Renal cortical epithelial cell (primary cell): ENCODE measurements at places on chromosomes 12 and 14. TPM values are rescaled to one million over a fixed set of nuclear protein-coding genes. Genes with fewer than 3 reads are reported as not detected.

DNA sequence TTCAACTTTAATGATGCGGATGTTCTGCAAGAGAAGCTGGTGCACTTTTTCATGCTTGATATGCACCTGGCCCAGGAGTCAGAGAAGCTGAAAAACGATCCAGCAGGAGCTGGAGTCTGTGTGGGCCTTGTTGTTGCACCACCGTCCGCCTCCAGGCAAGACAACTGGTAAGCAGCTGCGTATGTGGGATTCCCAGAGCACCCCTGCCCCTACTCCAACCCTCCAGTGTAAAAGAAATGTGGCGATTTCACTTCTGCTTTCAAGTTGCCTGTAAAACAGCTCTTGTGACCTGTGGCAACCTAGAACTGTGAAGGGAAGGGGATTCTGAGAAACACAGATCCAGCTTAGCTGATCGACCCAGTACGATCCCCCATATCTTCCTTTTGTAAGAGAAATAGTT is 154.1 kb upstream of the PELI2 start:
- no peak for DNase-seq

FAM181A gene
- total RNA-seq = not detected in 2 replicates

DNA sequence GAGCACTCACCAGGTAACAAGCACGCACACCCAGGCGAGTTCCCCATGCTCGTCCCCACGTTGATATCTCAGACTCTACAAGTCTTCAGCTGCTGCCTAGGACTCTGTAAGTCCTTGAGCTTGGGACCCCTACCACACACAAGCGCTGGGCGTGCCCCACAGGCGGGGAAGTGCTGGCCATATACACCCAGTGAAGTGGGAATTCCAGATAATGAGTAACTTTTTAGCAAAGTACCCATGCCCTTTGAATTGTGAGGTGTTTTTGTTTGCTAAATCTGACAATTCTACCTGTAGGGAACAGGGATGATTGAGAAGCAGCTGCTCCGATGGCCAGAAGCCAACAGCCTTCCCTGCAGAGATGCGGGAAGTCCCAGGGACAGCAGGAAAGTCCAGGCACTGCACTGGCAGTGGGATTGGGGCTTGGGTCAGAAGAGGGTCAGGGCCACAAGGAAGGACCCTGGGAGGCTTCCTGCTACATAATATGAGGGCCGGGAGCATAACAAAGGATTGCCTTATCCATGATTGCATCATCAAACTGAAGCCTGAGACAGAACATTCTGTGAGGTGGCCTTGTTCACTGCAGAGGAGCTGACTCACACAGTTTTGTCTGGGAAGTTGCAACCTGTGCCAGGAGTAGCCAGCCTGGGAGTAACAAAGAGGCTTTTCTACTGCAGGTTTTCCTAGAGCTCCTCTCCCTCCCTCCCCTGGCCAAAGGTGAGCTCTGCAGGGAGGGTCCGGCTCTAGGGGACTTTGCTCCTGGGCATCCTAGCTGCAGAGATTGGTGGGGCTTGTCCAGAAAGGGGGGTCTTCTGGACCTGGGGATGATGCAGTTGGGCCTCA is 13.2 kb upstream of the SERPINA3 start:
- DNase-seq = peak; percentile 100

CD4 gene
- 0.10 TPM in 1 of 2 replicates, not detected in the other for total RNA-seq

DNA sequence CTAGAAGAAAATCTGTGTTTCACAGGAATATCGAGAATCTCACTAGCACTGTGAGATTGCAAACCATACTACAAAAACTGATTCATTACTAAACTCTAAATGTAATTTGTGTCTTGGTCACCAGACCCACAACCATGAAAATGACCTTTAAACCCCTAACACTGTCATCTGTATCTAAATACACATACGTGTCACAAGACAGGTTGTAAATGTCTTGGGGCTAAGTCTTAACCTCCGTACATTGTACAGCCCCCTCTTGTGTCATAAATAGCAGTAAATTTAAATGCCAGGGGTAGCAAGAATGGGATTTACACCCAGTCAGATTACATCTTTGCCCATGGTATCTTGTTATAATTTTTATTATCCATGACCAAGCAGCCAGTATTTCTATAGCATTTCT is 117.3 kb downstream of the GPR135 start:
- DNase-seq = no peak

- no peak for DNase-seq
Observed at GRCh38 chr12:43235721-43236120, 316.3 kb downstream of the ADAMTS20 start.
